ENCODE measurements at places on chromosomes 2 and 18.

DNA sequence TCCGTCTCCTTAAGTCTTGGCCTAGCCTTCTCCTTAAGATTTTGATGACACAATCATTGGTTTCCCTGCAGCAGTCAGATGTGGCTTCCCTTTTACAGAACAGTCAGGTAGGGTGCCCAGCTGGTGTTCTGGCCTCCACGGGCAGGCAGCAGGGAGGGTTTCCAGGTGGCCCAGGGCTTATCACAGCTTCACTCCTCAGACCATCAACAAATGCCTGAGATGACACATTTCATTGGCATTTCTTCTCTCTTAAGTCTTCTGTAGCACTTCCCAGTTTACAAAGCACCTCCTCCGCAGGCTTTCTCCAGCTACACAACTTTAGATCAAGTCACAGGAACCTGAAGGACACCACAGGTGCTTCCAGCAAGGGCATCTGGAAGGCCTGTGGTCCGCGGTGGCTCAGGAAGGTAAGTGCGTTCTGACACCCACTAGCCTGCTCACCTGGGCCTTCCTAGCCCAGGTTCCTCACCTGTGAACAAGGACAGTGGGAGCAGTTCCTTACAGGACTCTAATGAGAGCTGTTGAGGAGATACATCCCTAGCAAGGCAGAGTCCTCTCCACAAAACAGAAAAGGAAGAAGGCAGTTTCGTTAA lies 37.6 kb downstream of the PTPN18 start:
- DNase-seq = no peak

DNA sequence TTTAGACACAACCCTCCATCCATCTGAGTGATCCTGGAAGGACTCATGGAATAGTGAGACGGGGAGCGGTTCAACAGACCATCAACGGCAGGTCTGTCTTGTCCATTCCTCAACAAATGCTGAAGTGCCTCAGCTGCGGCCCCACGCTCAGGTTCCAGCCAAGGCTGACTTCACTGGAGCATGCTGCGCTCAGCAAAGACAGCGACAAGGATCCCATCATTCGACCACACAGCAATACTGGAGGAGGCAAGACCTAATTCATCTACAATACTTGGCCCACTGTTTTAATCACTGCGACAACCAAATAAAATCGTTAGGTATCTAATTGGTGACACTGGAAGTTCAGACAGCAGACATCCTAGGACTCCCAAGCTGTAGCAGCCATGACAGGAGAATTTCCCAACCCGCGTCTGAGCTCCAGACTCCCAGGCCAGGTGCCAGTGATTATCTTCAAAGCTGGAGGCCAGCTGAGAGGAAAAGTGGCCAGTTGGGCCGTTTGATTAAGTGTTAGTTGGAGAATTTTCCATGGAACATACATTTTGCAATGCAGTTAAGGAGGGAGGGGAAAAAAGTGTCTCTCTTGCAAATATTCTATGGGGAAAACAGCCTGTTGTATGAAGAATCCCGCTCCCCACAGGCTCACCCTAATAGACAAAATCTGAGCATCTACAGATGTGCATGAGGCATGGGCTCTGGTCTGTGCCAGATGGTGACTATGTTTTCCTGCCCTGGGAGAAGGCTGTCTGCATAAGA lies 92.5 kb upstream of the SLC35G4 start:
- no peak for DNase-seq

- no peak for DNase-seq
Measured at GRCh38 chr2:172596776-172597175, 40.9 kb downstream of the PDK1 start.

- no peak for DNase-seq
Measured at GRCh38 chr18:41842886-41843285, 112.1 kb upstream of the PIK3C3 start.

DNA sequence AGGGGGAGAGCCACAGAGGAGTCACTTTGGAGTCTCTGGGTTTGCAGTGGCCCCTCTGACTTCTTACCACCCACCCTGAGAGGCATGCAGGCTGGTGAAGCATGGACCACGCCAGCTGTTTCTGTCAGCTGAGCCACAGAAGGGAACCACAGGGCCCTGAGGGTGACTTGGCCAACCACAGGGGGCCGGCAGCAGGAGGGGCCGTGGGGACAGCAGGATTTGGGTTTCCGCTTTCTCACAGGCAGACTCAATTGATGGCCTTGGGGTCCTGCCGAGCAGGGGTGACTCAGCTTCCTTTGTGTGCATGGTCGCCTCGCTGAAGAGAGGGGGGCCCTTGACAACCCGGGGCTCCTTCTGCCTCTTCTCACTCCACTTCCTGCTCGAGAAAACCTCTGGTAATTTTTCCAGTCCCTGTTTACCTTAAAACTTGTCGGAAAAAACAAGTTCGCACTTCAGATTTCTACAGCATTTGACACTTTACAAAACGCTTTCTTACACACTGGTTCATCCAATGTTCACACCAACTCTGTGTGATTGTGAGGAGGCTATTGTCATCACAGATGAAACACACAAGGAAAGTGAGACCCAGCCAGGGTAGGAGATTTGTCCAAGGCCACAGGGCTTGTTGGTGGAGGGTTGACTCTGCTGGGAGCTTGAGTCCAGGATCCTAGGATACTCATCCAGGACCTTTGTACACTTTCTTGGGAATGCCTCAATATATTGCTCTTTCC lies 311.2 kb downstream of the LPIN1 start:
- DNase-seq = no peak

GRCh38 chr2:239913636-239914417 lies 111.3 kb downstream of the NDUFA10 start:
- no peak for DNase-seq

DNA sequence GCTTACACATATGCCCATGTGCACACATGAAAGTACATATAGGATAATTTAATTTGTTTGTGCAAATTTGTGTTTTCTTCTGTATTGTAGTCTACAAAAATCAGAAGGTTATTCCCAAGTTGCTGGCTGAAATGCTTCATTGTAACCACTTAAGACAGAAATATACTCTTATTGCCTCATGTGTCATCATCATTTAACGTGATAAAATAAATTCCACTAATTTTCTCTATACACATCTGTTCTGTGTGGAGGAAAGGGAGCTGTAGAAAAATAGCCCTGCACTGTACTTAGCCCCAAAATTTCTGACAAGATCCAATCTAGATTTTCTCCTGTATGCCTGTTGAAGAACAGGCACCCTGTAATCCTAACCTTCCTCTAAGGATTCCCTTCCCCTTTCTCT lies 20.4 kb upstream of the NR4A2 start:
- DNase-seq = no peak

DNA sequence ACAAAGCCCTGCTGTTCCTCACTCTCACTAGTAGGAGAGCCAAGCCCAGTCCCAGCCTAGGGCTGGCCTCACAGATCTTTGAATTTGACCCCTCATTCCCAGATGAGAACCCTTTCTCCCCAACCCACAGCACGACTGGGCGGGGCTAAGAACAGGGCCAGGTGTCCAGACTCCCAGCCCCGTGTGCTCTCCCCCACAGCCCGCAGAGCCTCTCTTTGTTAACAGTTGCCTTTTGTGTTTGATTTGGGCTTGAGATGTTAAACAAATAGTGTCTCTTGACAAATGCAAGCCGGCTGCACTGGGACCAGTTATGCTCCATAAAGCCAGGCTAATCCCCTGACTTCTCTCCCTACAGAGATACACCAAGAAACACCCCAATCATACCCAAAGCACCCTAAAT lies 4.7 kb upstream of the KCNK3 start:
- no peak for DNase-seq

DNA sequence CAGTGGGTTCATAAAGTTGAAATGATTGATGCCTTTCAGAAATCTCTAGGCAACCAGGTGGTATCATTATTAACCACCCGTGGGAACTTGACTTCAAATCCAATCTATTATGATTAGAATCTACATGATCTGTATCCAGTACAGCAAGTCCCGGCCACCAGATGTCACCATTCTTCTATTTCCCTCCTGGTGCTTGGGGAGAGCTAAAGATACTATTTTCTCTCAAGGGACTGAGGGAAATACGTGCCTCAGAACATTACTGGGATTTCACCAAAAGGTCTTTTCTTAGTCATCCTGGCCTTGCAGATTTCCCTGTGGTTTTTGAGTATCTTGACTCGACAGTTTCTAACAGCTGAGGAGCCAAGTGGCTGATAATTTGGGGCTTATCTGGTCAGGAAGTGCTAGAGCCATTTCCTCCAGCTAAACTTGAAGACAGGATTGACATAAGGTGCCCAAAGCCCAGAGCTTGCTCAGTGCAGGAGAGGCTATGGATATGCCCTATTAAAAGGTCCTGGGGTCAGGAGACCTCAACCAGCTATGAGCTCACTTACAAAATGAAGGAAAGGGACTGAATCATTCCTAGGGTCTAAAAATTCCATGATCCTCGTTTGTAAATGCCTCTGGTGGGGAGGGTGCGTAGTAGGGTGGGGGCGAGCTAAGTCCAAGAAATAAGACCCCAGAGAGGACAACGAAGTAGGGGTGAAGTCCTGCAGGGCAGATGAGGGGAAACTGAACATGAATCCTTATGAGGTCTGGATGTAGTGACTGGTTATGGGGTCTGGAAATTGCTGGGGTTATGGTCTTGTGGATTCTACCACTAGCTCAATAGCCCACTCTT lies 135.4 kb upstream of the MGAT5 start:
- DNase-seq = peak; percentile 73

DNA sequence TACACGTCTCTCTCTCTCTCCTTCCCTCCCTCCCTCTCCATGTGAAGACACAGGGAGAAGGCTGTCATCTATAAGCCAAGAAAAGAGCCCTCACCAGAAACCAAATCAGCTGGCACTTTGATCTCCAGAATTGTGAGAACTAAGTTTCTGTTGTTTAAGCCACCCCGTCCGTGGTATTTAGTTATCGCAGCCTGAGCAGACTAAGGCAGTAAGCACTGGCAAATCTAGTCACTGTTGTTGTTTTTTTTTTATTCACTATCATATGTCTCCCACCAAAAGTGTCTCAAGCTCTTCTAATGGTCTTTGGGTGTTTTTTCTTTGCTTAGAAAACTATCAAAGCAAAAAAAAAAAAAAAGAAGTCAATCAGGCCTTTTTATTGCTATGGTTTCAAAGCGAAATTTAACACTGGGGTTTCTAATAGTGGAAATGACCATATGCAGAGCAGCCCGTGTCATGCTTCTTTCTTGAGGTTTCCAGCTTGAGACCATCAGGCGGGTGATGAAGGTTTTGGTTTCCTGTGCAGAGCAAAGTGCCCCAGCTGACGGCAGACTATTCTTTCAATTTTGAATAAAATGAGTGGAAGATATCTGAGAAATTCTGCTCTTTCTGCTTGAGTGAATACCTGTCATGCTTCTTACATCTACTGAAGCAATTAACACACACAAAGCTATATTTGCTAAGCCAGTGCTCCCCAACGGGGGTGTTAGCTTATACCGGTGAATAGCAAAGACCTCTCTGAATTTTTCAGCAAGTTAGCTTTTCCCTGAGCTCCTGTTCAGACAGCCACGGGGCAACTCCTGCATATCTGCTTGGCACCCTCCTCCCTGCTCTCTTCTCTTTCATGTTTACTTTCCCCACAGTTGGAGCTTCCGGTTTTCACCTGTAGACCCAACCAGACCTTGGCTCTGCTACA lies 394.1 kb upstream of the ATP5MC3 start:
- no peak for DNase-seq

DNA sequence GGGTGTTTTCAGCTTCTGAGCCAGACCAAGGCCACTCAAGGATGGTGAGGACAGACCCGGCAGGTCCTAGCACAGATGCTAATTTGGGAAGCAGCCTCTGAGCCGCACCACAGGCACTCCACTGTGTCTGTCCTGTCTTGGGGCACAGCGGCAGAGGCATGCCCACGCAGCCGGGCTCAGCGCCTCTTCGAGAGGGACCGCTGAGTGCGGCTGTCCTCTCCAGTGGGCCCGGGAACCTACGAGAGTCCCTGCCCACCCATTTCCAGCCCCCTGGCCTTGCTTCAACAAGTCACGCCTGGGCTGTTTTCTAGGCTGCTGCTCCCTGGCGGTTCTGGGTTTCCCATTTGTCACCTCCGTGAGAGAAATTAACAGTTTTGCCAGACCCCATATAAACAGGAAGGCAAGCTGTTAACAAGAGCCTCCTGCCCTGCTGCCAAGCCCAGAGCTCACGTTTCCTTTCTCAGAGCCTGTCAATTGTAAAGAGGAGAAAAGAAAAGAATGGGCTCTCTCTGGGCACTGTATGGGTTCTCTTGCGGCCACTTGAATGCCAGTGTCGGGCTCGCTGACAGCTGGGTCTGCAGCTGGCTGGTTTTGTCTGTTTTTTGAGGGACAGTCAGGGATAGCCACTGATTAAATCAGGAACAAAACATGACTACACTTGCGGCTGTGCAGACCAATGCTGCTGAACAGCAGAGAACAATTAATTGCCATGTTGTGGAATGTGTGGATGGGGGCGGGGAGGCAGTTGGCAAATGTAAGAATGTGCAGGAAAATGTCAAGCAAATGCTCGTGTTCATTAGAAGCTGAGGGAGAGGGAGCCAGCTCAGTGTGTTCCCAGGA lies 30.6 kb downstream of the TMEM17 start:
- DNase-seq = no peak

DNA sequence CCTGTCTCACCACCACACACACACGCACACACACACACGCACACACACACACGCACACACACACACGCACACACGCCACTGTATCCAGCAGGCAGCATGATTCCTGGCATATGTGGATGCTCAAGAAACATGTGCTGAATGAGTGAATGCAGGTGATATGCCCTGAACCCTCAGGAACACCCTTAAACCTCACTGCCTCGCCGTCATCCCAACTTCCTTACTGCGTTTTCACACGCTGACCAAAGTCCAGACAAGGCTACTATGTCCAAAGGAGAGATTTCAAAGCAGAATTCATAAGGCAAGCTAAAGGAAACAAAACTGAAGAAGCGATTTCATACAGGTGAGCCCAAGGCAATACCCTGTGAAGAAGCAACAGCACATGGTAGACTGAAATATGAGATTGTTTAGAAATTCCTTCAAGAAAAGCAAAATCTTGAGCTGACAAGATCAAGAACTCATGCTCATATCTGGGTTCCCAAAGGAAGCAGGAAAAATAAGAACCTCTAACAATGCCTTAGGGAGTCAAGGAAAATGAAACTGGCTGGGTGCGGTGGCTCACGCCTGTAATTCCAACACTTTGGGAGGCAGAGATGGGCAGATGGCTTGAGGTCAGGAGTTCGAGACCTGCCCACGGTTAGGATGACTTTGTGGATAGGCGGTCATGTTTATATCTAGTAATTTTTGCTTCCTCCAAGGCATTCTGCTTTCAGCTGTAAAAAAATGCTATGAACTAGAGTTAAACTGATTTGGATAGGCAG lies 69.1 kb downstream of the TNFRSF11A start:
- DNase-seq = no peak

GRCh38 chr2:224178056-224178455 lies 139.0 kb upstream of the SERPINE2 start:
- no peak for DNase-seq

GRCh38 chr2:4942441-4942840 lies 749.7 kb upstream of the SOX11 start:
- no peak for DNase-seq

DNA sequence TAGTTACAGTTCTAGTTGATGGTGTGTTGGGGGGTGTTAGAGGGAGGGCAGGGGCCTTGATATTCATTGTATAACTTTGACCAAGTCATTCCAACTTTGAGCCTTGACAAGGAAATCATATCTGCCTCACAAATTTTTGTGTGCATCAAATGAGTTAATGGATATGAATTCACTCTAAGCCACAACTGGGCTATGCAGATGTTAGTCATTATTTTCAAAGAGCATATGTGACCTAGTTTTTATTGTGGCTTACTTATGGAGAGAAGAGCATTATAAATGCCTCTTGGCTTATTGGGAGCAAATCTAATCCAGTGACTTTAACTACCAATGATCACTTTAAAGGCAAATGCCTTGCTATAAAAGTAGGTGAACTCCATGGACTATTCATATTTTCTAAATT lies 250.2 kb downstream of the LPIN1 start:
- no peak for DNase-seq
